Activated T-cell treated with anti-CD3 and anti-CD28 coated beads, Interleukin-2, amount 50 U/mL, for 48 hours (primary cell): ENCODE measurements at places on chromosomes 4 and X.

- DNase-seq: no peak
These were observed 65.9 kb downstream of the IQCM start for GRCh38 chr4:149749784-149750183.

- no peak for DNase-seq
These were observed 107.4 kb downstream of the CT47B1 start for GRCh38 chrX:120768254-120768653.

GRCh38 chr4:15244354-15244753, 183.5 kb upstream of the C1QTNF7 start:
- DNase-seq: no peak

DNA sequence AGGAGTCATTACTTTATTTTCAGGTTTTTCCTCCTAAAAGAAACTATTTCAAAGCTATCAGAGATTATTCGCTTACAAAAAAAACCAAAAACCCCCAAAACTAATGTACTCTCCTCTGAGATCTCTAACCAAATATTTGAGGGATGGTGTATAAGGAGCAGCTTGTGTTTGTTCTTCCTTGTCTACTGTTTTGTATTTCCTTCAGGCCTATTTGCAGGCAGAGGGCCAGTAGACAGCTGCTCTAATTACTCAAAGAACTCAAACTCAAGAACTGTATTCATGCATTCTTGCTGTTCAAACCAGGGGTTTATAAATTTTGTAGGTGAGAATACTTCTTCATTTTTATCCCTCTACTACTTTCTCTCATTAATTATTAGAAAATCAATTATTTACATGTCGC, 51.3 kb downstream of the SH3RF1 start:
- no peak for DNase-seq

DNA sequence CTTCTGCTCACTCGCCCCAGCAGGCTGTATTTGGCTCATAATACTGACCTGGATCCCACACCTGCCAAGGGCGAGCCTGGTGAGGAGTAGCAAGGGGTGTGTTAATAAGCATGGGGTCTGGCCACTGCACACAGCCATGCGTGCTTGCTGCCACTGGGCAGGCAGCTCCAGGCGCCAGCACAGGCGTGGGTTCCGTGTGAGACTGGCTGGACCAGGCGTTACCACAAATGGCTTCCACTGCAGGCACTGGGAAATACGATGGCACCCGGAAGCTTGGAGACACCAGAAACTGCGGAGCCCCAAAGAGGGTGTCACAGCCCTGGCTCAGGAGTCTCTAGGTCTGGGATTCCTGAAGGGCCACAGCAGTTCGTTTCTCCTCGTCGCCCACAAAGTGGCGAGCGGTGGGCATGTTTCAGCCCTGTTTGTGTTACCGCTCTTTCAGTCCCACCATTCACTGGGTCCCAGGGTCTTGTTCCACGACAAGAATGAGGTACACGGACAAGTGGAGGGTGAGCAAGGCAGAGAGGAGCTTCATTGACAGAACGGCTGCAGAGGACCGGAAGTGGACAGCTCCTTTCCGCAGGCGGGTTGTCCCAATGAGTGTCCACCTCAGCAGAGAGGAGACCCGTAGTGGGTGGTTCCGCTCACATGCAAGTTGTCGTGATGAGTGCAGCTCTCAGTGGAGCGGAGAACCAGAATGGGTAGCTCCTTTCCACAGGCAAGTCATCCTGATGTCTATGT, 428.9 kb downstream of the EPHA5 start:
- no peak for DNase-seq

DNA sequence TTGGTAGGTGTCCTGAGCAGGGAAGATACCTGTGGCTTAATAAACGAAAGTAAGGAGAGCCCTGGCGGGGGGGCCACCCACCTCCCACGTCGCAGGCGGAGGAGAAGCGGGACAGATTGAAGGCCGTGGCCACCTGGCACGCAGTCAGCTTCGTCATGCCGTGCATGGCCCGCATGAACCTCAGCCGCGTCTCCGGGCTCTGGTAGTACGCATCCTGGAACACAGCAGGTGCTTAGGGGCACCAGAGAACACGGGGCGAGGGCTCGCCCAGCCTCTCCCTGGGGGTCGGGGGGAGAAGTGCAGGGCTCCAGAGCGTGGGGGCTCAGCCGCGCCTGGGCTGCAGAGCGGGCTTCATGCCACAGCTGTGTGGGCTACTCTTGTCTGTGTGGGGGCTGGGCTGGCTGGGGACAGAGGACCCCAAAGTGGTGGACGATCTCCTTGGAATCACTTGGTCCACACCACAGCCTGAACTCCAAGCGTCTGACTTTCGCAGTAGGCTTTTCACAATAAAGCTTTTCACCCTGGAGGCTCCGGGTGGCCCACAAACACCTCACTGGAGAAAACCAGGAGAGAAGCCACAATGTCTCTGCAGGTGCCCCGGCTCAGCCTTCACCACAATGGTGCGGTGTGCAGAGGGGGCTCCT, 27.1 kb upstream of the SLC25A6 start:
- DNase-seq: no peak

GRCh38 chr4:102723511-102723910, 37.3 kb downstream of the MANBA start:
- DNase-seq: no peak

GRCh38 chrX:108049649-108050048, 4.8 kb downstream of the VSIG1 start:
- no peak for DNase-seq

DNA sequence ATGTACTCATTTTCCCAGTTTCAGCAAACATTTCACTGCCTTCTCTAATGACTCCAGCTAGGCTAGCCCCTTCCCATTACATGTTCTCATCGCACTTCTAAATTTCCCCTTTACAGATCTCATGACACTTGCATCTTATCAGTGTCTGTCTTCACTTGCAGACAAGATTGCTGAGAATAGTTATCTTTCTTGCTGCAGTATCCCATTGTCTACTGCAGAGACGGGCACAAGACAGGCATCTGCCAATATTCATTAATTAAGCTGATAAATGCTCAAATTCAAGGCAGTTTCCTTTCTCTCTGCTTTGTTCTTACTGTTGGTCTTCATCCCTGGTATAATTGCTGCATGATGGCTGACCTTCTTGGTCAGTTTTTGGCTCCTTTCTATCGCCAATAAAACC, 175.9 kb downstream of the ANTXR2 start:
- DNase-seq: no peak

- DNase-seq: no peak
These were observed 89.1 kb upstream of the CBR4 start for GRCh38 chr4:169098969-169099690.

DNA sequence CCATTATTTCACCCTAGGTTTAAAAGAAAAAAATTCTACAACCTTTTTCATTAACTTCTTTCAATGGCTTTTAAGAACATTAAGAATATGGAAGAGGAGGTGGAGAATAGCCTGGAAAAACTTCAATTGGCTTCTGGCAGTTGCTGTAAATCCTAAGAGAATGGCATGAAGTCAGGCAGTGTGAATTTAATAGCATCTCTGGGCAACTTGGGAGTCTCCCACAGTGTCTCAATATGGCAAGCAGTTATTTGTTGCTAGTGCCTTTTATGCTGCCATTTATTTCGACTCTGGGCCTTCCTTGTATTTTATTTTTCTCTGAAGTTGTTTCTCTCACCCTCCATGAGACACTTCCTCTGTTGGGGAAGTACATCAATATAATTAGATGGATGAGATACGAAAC, 322.1 kb downstream of the CBLL2 start:
- no peak for DNase-seq

DNA sequence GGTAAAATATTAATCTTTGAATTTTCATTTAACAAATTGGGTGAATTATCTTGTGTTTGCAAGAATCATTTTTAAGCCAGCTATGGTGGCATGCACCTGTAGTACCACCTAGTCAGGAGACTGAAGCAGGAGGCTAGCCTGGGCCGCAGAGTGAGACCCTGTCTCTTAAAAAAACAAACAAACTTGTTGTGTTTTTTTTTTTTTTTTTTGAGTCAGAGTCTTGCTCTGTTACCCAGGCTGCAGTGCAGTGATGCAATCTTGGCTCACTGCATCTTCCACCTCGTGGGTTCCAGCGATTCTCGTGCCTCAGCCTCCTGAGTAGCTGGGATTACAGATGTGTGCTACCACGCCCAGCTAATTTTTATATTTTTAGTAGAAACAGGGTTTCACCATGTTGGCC, 2.2 kb downstream of the TXLNG start:
- no peak for DNase-seq

GRCh38 chrX:151899622-151900021, 13.1 kb upstream of the MAGEA4 start:
- no peak for DNase-seq

- DNase-seq: no peak
These were observed 129.1 kb upstream of the PITX2 start for GRCh38 chr4:110751986-110752385.

- DNase-seq: no peak
These were observed 4.0 kb downstream of the MRFAP1L1 start for GRCh38 chr4:6705646-6706045.

DNA sequence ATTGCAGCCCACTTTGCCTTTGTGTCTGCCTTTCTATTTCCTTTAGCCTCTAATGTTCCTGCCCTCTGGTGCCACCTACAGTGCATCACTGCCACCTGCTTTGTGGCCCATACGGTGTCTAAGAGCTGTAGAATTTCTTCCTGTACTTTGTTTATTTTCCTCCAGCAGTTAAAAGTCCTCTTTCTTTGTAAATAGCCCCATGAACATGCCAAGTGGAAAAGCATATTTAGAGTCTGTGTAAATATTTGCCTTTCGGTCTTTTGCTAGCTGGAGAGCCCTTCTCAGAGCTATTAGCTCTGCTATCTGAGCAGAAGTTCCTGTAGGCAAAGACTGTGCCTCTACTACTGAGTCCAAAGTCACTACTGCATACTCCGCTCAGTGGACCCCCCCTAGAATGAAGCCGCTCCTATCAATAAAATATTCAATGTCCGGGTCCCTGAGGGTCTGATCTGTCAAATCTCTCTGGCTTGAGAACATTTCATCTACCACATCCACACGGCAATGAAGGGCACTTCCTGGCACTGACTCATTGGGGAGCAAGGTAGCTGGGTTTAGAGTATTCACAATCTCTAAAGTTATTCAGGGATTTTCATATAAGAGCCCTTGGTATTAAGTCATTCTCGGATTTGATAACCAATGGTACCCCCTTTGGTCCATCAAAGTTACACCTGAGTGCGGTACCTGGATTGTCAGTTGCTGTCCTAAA, 36.3 kb downstream of the SULT1E1 start:
- peak; percentile 51 for DNase-seq

DNA sequence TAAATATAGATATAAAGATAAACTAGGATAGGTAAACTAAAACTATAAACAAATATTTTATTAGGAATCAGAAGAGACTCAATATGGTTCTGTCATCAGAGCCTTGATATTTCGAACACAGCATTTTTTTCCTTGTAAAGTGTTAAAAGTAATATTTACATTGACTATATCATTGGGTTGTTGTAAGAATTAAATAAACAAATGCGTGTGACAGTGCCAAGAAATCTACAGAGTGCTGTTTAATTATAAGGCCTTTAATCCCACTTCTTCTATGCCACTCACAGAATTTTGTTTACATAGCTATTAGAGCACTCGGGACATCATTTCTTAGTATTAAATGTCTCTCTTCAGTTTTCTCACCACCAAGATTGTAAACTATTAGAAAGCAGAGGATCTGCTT, 807.4 kb downstream of the FSTL5 start:
- DNase-seq: no peak
